ENCODE measurements at places on chromosomes 1 and 21.

- DNase-seq, result no peak
These were observed 22.7 kb downstream of the MAB21L3 start for GRCh38 chr1:116133696-116134475.

DNA sequence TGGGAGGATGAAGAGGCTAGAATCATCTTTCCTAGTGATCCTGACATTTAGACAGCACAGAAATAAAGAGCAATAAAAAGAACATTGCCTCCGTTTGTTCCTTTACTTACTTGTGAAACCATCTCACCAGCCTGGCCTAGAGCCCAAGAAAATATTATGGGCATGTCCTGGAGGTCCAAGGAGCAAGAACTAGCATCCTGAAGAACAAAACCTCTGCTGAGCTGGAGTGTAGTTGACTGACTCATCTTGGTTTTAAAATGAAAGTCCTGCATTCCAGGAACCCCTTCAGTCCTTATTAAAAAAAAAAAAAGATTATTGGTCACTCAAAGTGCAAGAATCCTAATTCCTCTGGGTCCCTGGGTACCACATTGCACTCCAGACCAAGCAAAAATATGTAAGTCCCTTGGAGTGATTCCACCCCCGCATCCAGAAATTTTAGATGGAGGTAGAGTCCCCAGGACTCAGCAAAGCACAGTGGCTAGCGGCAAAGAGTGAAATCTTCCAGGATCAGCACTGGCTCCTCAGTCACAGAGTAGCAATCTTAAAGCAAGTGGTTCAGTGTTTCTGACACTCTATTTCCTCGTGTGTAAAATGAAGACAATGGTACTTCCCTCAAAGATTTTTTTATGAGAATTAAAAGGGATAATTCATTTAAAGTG, 7.0 kb downstream of the SMCP start:
- DNase-seq, result no peak

DNA sequence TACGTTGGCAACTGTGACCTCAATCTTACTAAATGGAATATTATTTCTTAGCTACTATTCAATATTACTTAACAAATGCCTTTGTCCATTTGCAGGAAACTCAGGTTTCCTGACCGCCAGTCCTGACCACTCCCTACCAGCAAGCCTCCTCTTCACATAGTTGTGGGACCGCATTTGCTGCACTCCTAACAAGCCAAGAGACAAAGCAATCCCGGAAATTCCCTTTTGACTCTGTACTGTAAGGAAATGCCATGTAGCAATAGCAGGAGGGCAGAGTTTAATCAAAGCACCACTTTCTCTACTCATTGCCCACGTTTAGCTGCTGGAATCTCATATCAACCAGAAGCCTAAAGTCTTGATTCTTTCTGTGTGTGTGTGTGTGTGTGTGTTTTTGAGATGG, 28.1 kb upstream of the ACBD6 start:
- no peak for DNase-seq

GRCh38 chr1:19169642-19170041, 40.4 kb downstream of the UBR4 start:
- no peak for DNase-seq

GRCh38 chr1:61392409-61393242, 310.3 kb downstream of the NFIA start:
- DNase-seq, result no peak

DNA sequence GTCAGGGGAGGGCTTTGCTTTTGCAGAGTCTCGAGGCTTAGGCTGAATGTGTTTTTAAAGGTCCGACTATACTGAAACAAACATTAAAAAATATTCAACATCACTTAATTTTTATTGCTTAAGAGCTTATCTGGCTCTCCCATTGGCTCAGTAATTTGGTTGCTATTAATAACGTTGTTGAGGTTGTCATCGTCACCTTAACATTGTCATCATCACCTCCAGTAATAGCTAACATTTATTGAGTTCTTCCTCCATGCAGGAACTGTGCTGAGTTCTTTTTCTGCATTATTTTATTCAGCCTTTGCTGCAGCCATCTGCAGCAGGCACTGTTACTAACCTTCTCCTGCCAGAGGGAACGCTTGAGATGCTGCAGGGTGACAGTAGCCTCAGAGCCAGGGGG, 40.1 kb downstream of the ADARB1 start:
- DNase-seq, result no peak

- DNase-seq, result no peak
These were observed 80.9 kb downstream of the LHX9 start for GRCh38 chr1:197998110-197998509.

GRCh38 chr1:229664133-229664689, 38.2 kb downstream of the URB2 start:
- DNase-seq, result no peak

DNA sequence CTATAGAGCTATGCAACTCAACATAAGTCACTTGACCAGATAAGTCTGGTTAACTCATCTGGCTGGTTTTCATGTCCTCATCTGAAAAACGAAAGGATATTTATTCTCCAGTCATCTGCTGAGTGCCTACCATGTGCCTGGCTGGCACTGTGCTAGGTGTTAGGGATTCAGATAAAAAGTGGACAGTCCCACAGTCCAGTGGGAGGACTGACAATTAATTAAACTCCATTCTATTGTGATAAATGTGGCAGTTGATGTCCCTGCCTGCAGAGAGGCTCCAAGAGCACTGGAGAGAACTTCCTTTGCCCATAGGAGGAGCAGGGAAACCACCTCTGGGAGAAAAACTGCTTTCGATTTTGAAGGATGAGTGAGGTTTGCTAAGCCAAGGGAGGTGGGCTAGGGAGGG, 5.4 kb downstream of the NUAK2 start:
- no peak for DNase-seq

DNA sequence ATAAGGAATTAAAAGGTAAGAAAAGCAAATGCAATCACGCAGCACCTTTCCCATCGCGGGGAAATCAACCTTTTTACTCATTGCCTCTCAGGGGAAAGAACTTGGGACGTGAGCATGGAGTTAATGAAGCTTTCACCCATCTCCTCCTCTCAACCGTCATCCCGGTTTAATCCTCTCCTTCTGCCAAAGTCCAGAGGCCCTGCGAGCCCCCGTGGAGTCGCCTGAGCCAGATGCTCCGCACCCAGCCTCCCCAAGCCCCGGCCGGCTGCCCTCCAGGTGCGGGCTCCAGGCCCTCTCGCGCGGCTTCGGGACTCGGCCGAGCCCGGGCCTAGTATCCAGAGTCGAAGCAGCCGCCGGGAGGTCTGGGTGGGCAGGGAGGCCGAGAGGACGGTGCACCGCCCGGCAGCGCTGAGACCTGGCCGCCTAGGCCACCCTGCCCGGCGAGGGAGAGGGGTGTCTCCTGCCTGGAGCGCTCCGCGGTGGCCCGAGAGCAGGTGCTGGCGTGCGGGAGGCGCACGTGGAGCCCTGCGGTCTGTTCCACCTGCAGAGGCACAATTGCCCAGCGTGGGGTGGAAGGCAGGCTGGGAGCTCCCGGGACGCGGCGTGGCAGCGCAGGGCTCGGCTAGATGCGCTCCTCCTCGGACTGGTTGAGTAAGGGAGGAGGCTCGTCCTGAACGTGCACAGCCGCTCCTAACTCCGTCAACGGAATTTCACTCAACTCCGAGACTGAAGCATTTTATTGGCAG, 218.5 kb downstream of the SDCCAG8 start:
- DNase-seq, result no peak

DNA sequence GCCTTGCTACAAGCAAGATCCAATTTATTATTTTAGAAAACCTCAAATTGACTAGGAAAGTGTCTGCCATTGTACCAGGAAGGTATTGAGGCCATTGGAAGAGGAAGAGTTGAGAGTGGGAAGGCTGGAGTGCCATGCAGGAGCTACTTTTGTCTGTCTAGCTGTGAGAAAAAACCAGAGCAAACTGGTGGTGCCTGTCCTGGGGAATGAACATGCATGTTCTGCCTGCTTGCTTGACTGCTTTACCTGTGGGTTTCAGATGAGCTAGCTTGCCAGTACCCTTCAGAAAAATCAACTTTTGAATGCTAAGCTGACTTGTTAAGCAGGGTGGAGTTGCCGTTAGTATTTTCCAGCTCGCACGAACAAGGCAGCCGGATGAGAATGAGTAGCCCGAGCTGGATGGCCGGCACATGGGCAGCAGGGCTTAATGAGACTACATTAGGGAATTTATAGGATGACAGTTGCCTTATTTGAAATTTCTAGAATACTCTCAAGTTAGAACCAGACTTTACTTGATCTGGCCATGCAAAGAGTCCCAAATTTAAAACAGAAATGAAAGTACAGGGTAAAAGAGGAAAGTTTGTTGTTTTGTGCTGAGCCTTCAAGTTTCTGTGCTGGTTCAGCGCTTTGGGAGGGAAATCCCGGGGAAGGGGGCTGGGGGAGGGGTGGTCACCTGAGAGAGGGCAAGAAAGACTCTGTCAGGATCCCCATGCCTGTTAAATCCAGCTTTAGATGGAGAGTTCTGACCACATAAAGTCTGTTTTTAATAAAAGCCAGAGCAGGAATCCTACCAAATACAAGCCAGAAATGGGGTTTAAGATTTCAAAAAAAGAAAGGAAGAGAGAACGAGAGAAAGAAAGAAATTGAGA, 29.6 kb upstream of the C1orf105 start:
- no peak for DNase-seq

DNA sequence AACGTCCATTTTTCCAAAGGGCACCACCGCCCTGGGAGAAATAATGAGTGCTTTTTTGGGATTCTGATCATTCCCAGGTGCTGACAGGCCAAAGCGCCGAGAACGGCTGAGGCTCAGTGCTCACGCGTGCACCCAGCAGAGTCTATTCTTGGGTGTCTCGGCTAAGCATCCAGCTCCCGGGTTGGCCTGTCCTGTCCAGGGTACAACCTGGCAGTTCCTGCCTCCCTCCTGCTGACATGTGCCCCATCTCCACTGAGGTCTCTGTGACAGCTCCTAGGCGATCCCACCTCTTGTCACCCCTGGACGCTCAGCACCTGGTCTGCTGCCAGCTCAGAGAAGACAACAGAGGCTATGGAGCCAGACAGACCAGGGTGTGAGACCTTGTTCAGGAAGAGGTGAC, 684.5 kb downstream of the PTPRU start:
- DNase-seq, result no peak

GRCh38 chr1:164637461-164638375, 78.7 kb downstream of the PBX1 start:
- peak; percentile 36 for DNase-seq

- no peak for DNase-seq
These were observed 2102.9 kb downstream of the NCAM2 start for GRCh38 chr21:23101111-23101510.

GRCh38 chr1:1889847-1890505, 911 bp downstream of the GNB1 start:
- no peak for DNase-seq

GRCh38 chr1:29865051-29865450, 628.7 kb downstream of the PTPRU start:
- no peak for DNase-seq

DNA sequence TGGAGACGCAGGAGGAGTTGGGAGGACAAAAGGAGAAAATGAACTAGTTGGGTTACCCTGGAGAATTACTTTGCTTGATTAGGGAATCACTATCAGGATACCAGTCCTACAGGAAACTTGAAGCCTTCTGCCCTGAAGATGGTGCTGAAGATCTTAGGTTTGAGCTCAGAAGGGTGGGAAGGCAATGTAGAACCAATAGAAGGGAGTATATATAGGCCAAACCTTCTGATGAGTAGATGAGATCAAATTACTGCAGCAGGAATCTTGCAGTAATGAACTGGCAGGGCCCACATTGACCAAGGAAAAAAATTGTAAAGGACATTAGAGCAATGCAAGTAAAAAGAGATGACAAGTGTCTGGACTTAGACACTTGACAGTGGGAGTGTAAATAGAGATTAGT, 116.3 kb upstream of the CACYBP start:
- no peak for DNase-seq

- no peak for DNase-seq
These were observed 37.1 kb upstream of the USP25 start for GRCh38 chr21:15692711-15693110.

DNA sequence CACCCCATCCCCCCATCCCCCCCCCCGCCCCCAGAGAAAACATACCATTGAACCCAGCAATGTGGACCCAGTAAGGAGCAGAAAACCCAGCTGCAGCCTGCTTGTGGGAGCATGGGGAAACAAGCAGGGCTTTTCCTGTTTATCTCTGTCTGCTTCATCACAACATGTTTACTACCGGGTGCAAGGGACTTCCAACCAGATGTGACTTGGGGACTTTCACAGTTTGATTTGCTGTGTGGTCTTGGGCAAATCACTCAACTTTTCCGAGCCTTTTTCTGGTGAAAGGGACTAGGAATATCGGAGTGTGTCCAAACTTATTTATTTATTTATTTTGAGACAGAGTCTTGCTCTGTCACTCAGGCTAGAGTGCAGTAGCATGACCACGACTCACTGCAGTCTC, 3.2 kb downstream of the TMCC2 start:
- DNase-seq, result no peak

DNA sequence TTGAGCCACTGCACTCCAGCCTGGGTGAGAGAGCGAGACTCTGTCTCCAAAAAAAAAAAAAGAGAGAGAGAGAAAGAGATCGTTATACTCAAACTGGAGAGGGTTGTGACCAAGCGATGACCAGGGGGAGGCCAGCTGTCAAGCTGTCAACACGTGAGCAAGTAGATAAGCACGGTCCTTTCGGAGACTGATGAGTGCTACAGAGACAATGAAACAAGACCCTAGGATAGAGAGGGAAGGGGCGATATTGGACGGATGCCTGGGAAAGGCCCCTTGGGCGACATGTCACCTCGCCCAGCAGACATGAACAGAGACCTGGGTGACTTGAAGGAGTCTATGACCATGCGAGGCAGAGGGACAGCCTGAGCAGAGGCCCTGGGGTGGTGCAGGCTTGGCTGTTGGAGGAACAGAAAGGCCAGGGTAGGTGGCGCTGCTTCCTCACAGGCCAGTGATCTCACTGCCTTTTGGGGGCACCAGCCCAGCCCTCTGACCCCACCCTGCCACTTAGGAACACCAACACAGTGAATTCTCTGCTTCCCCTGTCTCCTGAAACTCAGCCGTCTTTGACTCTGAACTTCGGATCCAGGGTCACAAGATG, 100.8 kb upstream of the IFFO2 start:
- no peak for DNase-seq

DNA sequence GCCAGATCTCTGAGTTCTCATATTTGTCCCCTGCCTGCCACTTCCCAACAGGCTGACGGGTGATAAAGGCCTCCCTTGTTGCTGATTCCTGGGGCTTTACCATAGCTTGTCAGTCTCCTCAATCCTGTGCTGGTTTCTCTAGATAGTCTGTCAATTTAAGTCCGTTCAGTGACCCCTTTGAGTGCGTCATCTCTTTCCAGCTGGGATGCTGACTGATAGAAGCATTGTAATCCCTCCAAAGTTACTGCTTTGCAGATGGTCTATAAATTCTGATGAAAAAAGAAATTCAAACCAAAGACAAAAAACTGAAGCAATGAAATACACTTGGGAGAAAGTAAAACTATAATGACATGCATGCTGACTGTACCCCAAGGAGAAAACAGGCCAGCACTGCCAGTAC, 28.3 kb downstream of the RHOU start:
- no peak for DNase-seq

All from NCI-H1930 (cell line).